D721Med (cell line): ENCODE measurements at places on chromosomes 13 and 19.

DNA sequence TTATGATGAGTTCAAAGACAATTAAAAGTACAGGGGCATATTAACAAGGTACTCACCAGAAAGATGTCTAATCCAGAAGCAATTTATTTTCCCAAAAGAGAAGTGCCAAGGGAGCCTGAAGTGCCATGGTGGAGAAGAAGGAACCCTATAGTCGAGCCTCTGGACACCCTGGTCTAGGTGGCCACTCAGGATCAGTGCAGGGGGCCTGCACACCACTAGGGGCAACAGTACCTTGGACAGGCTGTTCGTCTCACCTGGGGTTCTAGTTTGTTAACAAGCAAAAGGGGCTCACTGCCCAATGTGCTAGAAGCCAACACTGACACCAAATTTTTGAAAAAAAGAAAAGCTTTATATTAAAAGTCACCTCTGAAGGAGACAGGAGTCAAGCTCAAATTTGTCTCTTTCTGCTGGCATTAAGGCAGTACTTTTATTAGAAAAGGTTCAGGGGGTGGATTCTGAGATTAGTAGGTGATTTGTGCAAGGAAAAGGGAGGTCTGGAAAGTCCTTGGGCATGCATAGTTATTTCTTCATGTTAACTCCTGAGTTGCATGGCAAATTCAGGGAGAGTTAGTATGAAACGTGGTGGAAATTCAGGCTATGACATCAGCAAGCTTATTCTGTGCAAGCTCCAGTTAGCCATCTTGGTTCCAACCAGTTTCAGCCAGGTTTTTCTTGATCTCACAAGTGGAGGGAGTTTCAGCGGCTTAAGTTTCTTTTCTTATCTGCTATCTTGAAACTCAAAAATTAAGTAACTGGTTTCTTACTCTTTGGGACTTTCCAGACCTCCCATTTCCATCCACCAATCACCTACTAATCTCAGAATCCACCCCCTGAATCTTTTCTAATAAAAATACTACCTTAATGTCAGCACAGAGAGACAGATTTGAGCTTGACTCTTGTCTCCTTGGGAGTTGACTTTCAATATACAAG lies 884 bp upstream of the CBY2 start:
- no peak for DNase-seq

GRCh38 chr19:31214997-31215396 lies 134.2 kb downstream of the TSHZ3 start:
- no peak for DNase-seq

DNA sequence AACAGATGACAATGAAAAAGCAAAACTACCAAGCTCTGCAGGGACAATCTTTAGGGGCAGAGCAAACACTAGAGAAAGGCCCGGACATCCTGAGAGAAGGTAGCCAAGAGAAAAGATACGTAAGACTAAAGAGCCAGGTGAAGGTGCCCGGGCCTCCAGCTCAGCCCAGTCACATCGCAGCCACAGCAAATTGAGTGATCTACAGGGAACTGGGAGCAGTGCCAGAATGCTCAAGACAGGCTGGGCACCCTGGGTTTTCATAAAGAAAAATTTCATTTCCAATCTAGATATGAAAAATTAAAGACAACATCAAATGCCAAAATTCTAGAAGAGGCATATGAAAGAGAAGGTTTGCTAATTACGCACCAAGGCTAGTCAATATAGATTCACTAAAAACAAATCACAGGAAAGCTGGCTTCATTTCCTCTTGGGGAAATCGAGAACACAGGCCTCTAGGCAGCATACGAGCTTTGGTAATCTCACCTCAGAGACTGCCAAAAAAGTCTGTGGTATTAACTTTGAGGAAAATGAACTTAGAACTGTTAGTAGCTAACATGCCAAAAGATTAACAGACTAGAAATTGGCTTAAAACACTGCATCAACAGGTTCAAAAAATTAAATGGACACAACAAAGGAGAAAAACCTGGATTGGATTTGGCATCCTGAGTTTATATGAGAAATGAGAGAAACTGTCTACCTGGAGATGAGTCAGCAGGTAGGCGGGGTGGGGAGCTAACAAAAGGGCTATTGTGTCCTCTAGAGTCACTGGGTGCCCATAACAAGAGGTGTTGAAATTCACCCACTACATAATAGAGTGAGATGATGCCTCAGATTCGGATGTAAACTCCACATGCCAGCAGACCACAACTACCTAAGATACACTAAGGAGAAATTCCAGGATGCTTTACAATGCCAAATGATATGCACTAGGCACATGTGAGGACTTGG lies 6.6 kb downstream of the ANKRD10 start:
- DNase-seq: no peak

DNA sequence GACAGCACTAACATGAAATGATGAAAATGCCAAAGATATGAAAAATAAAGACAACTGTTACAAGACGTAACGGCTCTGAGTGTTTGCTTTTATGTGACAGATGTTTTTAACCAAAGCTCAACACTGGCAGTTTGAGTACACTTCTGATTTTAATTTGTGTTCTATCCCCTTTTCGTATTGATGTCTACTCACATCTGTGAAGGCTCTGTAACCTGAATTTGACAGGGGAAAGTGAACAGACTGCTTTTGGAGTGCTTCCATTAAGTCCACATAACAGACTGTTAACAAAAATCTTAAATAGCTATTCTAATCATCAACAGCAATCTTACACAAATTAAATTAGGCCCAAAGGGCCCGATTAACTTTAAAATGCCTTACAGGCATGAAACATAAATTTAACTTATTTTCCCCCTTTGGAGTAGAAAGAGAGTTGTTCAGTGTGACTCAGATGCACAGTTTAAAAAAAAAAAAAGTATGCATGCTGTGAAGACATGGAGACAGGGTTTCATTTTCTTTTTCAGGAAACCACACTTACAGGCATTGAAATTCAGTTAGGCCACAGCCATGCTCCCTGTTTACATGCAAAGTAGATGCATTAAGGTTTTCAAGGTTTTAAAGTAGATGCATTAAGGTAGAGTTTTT lies 16.3 kb upstream of the RNASEH2B start:
- no peak for DNase-seq

DNA sequence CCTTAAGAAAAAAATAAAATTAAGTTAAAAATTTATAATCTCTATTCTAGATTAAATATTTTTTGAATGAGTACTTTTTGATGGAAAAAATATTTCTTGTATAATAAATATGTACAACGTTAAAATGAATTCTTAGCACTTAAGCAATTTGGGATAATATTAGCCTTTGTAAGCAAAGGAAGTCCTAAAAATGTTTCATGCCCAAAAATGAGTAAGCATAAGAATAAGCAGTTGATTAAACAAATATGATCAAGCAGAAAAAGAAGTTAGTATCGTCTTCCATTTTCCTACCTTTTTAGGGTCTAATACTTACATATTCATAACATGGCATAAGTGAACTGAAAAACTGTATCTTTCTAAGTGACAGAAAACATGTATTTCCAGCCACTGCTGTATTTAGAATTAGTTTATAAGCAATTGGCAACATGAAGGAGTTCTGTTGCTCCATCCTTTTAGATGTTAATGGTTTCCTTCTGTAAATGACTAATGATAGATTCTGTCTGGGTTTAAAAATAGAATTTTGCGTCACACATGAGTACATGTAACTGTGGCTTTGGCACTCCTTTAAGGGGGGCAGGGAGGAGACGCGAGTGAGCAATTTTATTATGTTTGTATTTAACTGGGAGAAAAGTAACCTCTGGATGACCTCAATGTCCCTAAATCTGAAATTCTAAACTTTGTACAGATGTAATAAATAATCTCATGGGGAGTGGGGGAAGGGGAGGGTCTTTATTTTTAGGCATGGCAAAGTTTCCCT lies 237.4 kb downstream of the RGCC start:
- DNase-seq: no peak

- no peak for DNase-seq
Observed at GRCh38 chr19:3171894-3172672, 6.5 kb upstream of the S1PR4 start.

- DNase-seq: no peak
Observed at GRCh38 chr19:22620912-22621311, 13.2 kb upstream of the ZNF492 start.
